ENCODE measurements at places on chromosomes 12 and 14.

GRCh38 chr14:33972583-33973081 lies 21.8 kb upstream of the EGLN3 start:
- peak; percentile 24 for DNase-seq

- DNase-seq, result no peak
Observed at GRCh38 chr12:30652034-30652696, 43.5 kb downstream of the IPO8 start.

GRCh38 chr12:26697217-26697616 lies 135.8 kb downstream of the ITPR2 start:
- DNase-seq, result no peak

DNA sequence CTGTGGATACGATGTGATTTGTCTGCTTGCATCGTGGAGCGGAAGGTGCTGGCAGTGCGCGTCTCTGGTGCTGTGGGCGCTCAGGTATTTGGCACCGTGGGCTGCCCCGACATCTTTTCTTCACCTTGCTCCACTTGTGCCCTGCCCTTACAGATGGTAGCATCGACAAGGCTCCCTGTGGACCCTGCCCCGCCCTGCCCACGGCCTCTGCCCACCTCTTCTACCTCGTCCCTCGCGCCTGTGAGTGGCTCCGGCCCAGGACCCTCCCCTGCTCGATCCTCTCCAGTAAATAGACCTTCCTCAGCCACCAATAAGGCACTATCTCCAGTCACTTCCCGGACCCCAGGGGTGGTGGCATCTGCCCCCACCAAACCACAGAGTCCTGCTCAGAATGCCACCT lies 36.6 kb downstream of the EP400 start:
- DNase-seq, result no peak
